ENCODE measurements at places on chromosomes 3 and 15.

GRCh38 chr3:43246976-43247375 lies 39.4 kb upstream of the SNRK start:
- DNase-seq, result no peak

GRCh38 chr3:176935194-176935888 lies 261.9 kb downstream of the TBL1XR1 start:
- no peak for DNase-seq

- no peak for DNase-seq
Observed at GRCh38 chr3:46440531-46441294, 24.0 kb downstream of the LTF start.

DNA sequence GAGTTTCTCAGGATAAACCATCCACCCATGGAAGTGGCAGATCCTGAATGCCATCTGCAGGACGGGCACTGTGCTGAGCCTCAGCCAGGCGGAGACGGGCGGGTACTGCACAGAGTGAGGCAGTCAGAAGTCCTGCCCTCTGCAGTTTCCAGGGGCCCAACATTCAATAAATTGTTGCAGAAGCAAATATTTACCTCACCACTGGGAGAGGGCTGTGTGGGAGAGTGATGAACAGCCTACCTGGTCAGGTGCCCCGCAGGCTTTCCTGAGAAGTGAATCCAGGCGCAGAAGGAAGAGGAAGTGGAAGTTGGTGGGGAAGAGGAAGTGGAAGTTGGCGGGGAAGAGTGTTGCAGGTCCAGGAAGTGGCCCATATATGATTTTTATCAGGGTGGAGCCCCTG lies 100.8 kb downstream of the SLCO3A1 start:
- no peak for DNase-seq

DNA sequence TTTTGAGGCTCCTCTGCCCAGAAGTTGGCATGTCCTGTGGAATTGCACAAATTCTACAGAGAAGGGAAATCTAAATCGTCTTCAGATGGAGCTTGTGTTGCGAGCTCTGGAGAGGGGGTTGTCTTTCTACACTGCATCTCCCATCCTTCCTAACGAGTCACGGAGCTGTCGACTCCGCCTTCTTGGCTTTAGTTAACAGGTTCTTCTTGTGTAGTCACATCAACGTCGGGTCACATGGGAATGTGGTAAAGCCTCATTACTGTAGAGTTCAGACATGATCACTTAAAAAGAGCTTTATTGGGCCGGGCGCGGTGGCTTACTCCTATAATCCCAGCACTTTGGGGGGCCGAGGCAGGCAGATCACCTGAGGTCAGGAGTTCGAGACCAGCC lies 60.0 kb downstream of the DNASE1L3 start:
- DNase-seq, result peak; percentile 78

GRCh38 chr3:10248184-10248983 lies at the start of gene TATDN2:
TATDN2 (plus strand) TSS chr3:10248459; CDS start chr3:10249201, 742 bp downstream.
- DNase-seq, result peak; percentile 99

- DNase-seq, result peak; percentile 67
Observed at GRCh38 chr15:58457466-58457965, 25.7 kb downstream of the LIPC start.

- no peak for DNase-seq
Observed at GRCh38 chr3:125067225-125067624, 11.4 kb upstream of the HEG1 start.

- no peak for DNase-seq
Observed at GRCh38 chr3:59981377-59981776, 931.6 kb upstream of the CFAP20DC start.

DNA sequence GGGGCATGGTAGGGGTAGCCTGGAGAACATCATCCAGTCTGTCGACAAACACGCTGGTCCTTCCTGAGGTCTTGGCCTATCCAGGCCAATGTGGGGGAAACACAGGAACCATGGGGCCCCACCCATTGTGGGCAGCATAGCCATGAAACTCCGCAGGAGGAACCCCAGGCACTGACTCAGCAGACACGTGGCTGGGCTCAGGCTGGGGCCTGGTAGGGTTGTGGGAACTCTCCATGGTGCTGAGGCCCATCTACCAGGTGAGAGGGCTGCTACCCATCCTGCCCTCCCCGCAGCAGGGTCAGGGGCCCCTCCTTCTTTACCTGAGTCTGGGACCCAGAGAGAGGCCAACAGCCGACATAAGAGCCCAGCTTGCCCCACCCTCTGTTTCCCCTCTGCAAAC lies 22.6 kb upstream of the CACNA2D2 start:
- peak; percentile 76 for DNase-seq

DNA sequence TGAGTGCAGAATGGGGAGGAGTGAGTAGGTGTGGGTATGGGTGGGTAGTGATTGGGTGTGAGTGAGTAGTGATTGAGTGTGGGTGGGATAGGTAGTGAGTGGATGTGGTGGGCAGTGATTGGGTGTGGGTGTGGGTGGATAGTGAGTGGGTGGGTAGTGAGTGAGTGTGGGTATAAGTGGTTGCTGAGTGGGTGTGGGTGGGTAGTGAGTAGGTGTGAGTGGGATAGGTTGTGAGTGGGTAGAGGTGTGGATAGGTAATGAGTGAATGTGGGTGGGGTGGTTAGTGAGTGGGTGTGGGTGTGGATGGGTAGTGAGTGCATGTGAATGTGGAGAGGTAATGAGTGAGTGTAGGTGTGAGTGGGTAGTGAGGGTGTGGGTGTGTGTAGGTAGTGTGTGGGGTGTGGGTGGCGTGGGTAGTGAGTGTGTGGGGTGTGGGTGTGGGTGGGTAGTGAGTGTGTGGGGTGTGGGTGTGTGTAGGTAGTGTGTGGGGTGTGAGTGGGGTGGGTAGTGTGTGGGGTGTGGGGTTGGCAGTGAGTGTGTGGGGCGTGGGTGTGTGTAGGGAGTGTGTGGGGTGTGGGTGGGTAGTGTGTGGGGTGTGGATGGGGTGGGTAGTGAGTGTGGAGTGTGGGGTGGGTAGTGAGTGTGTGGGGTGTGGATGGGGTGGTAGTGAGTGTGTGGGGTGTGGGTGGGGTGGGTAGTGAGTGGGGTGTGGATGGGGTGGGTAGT lies 5.3 kb downstream of the MINAR1 start:
- no peak for DNase-seq

- peak; percentile 94 for DNase-seq
Observed at GRCh38 chr15:37824717-37825382, 109.6 kb upstream of the TMCO5A start.

DNA sequence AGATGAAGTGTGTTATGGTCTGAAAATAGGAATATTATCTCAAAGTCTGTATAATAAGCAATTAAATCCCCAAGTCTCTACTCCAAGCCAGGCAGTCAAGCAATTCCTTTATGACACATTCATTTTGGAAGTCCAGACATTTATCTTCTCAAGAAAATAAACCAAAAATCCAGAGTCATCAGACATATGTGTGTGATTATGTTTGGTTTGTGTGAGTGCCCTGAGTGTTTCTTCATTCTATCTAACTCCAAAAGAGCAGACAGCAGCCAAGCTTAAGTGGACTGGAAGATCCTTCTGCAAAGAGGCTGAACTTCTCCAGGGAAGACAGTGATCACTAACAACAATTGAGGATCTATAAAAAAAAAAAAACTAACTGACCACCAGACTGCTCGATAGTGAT lies 239.8 kb downstream of the STAG1 start:
- DNase-seq, result peak; percentile 46

DNA sequence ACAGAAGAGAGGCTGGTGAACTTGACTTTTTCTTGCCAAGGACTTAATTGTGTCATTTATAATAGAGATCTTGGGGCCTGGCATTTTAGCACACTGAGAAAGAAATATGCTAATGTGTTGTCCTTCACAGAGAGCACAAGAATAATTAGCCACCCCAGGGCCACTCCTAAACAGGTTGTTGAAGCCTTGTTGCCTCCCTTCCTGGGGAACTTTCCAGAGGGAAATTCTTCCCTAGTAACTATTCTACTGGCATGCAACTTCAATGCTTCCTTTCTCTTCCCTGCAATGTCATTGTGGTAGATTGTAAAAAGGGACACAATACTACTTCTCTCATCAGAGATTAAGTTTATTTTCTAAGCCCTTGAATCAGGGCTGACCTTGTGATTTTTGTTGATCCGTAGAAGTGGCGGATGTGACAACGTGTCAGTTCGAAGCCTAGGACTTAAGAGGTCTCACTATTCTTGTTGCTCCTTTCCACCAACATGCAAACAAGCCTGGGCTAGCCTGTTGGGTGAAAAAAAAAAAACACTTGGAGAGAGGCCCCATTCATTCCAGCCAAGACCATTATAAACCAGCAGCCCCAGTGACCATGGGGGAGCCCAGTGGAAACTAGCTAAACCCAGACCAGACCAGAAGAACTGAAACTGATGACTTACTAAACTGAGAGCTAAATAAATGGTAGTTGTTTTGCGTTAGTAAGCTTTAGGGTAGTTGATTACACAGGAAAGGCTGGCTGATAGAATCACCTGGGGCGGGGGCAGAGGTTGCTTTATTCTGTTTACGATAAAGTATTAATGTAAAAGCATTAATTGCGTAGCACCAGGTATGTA lies 287.2 kb downstream of the SHQ1 start:
- no peak for DNase-seq

DNA sequence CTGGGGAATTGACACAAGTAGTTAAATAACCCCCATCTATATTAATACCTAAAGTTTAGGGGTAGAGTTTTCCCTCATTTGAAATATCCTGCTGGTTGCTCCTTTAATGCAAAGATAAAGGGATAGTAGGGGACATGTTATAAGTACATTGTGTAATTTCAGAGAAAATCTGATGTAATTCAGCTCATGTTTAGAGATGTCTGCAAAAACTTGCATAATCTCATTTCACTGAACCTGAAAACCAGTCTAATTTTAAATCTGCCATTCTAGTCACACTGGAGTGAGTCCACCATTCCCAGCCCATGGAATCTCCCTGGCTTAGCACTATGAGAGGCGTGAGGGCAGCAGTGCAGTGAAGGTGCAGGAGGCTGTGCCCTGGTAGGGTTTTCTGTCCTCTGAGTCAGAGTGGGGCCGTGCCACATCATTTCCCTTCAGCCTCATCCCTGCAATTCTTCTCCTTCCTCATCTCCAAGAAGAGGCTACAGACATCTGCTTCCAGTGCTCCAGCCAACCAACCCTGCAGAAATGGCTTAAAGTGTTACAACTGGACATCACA lies 246.3 kb upstream of the UMPS start:
- DNase-seq, result no peak

DNA sequence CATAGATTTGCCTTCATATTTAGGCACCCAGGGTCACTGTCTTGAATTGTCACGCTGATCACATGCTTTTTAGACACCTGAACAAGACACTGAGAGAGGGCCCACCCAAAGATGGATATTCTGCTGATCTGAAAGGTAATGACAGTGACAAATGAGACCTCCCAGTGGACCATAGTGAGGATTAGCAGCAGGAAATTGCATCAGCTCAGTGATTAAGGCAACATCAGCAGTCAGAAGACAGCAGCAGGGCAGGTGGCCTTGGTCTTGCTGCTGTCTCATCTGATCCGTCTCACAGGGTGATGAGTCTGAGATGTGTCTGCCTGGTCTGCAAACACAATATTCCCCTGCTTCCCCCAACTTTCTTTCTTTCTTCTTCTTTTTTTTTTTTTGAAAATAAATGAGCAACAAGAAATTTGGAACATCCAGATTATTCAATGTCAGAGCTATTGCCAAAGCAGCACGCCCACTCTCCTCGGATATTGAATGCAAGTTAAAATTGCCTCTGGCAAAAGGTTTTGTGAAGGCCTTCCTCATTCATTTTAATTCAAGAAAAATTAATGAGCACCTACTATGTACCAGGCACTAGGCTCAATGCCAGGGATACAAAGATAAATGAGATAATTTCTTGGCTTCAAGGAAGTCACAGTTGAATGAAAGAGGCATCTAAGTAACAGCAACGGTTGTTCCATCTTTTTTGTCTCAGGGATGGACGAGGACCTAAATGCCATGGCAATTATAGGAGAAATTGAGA lies 14.1 kb downstream of the OTOL1 start:
- no peak for DNase-seq

- no peak for DNase-seq
Observed at GRCh38 chr3:23664459-23664858, 141.3 kb upstream of the UBE2E1 start.

DNA sequence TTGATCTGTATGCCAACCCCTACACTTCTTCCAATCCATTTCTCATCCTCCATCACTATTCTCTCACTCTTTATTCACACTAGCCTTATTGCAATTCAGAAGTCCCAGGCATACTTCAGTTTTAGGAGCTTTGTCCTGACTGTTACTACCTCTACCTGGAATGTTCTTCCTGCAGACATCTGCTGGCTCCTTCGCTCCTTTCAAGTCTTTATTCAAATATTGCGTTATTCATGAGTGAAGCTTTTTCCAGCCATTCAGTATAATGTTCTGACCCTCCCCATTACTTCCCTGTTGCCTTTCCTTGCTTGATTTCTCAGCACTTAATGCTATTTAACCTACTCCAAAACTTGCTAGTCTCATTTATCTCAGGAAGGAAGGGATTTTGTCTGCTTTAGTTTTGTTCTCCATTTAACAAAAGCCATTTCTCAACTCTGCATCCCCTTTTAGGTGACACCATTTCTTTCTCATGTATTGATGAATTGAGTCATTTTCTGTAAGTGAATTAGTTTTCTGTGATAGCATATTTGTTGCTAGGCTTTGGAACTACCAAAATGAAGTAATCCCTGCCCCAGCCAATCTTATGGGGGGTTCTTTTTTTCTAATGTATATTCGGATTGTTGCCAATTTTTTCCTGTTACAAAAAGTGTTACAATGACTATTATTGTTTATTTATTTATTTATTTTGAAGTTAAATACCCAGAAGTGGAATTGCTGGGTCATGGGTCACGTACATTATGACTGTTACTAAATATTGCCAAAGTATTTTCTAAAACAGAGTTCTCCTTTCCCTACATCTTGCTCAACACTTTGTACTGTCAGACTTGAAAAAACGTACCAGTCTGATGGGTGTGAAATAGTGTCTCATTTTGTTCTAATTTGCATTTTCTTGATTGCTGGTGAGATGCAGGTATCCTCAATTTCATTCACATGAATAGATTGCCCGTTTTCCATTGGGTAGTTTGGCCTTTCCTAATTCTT lies 9.4 kb downstream of the ATP11B start:
- DNase-seq, result no peak

GRCh38 chr3:45760878-45761711 lies 35.2 kb downstream of the SLC6A20 start:
- DNase-seq, result peak; percentile 87

- DNase-seq, result no peak
Observed at GRCh38 chr3:126957776-126958637, 24.9 kb upstream of the PLXNA1 start.

- peak; percentile 82 for DNase-seq
Observed at GRCh38 chr3:78258798-78259197, 1218.9 kb downstream of the ROBO2 start.

GRCh38 chr3:16522834-16523233 lies 9.3 kb upstream of the RFTN1 start:
- no peak for DNase-seq

DNA sequence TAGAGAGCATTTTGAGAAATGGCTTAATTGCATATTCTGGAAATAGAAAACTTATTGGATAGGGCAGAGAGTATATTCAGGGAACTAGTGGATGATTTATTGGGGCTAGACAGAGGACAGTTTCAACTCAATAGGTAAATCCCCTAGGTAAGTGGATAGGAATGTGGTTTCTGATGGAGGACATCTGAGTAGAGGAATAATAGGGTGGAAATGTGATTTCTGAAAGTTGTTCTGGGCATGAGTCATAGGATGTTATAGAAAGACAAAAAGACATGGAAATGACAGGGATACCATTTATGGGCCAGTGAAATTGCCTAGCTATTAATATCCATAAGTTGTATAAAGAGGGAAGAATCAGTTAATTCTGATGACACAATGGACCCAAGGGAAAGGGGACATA lies 563.3 kb upstream of the GOLIM4 start:
- no peak for DNase-seq
